ENCODE measurements at places on chromosomes 11 and 22.

- DNase-seq: no peak
These were observed 2.3 kb upstream of the CRYBB3 start for GRCh38 chr22:25197340-25197739.

- DNase-seq: no peak
These were observed 110.0 kb upstream of the GAL start for GRCh38 chr11:68574308-68574707.

DNA sequence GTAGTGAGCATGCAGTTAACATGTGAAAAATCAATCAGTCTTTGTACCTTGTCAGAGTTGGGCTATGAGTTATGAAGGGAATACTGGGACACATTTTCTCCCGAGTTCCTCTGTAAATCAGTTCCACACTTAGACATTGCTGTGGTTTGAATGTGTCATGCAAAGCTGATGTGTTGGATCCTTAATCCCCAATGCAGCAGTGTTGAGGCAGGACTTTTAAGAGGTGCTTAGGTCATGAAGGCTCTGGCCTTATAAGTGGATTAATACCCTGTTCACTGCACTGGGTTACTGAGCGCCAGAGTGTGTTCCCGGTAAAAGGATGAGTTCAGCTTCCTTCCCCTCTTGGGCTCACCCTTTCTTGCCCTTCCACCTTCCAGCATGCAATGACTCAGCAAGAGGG lies 742.1 kb upstream of the TENM4 start:
- DNase-seq: no peak

GRCh38 chr11:29309992-29310391 lies 706.8 kb downstream of the KCNA4 start:
- DNase-seq: peak; percentile 48

DNA sequence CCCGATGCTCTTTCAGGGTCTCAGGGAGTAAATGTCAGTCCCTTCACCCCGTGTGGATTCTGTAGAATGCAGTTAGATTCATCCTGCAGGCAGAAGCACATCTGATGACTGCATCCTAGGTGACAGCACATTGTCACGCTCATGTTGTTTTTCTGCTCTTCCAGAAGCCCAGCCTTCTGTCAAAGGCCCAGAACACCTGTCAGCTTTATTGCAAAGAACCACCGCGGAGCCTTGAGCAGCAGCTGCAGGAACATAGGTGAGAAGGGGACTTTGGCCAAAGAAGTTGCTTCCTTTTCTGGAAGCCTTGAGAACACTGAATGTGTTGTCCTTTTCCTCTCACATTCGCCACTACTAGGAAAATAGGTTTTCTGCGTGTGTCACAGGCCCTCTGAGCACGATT lies 43.7 kb downstream of the PPP2R1B start:
- no peak for DNase-seq

DNA sequence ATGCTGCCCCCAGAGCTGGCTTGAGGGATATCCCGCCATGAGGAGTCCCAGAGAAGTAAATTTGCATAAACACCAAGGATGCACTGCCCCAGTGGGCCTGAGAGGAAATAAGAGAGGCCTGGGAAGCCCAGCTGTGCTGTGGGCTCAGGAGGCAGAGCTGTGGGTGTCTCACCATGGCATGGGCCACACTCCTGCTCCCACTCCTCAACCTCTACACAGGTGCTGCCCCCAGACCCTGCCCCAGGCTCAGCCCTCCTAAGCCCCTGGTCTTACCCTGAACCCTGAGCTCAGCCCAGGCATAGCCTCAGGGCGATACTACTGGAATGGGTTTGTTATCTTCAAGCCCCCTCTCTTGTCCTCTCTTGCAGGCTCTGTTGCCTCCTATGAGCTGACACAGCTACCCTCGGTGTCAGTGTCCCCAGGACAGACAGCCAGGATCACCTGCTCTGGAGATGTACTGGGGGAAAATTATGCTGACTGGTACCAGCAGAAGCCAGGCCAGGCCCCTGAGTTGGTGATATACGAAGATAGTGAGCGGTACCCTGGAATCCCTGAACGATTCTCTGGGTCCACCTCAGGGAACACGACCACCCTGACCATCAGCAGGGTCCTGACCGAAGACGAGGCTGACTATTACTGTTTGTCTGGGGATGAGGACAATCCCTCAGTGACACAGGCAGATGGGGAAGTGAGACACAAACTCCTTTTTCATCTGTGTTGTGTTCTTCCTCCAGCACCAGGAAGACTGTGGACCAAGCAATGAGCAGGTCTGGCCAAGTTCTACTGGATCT lies 59.9 kb downstream of the GGTLC2 start:
- no peak for DNase-seq

- DNase-seq: no peak
These were observed 22.1 kb upstream of the CTR9 start for GRCh38 chr11:10728789-10729472.

DNA sequence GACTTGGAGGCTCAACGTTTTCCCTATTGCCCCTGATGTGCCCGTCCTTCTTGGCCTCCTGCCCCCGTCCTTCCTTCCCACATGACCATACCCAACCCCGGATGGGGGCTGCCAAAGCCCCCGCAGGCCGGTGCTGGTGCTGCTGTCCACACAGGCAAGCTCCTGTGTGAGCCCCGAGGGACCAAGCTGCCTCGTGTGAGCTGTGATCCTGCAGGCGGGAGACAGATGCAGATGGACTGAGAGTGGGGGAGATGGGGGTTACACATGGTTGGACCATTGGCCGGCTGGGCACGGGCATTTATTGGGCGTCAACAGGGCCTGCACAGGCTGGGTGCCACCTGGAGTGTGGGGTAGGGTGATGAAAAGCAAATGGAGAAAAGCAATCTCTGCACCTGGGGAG lies 313.2 kb upstream of the B3GAT1 start:
- DNase-seq: no peak
